ENCODE measurements at places on chromosomes 11 and 22.

GRCh38 chr11:62889484-62890437 is 9.1 kb downstream of the SLC3A2 start:
- DNase-seq, result no peak

DNA sequence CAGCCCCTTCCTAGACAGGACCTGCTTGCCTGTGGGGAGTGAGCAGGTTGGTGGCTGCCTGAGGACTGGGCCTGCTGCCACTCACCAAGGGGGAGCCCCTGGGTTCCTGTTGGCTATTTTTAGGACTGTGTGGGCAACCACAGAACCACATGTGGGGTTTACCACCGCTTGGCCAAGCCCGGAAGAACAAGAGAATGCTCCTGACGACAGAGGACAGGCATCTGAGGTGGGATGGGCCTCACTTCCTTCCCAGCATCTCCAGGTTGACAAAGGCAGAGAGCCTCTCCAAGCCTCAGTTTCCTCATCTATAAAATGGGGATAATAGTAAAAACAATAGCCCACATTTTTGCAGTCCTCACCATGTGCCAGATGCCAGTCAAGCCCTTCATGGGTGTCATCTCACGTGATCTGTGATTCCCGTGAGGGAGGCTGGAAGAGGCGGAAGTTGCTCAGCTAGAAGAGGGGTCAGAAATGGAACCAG is 43.6 kb downstream of the LRRC32 start:
- peak; percentile 95 for DNase-seq

DNA sequence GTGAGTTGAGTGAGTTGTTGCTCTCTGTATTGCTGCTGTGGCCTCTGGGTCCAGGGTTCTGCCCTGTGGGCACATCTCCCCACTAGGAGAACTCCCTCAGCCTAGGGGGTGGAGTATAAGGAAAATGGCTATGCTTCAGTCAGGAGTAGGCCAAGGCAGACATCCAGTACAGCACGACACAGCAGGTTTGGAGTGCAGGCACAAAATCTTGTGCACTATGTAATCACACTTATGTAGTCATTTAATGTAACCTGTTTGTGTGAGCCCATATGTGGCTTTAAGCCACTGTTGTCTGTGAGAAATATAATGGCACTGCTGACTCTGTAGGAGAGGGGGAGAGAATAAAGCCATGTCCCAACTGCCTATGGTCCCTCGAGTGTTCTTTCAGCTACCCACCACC is 90.1 kb downstream of the CCDC83 start:
- DNase-seq, result no peak

- DNase-seq, result no peak
Measured at GRCh38 chr11:67664213-67664585, 10.2 kb downstream of the ALDH3B2 start.

DNA sequence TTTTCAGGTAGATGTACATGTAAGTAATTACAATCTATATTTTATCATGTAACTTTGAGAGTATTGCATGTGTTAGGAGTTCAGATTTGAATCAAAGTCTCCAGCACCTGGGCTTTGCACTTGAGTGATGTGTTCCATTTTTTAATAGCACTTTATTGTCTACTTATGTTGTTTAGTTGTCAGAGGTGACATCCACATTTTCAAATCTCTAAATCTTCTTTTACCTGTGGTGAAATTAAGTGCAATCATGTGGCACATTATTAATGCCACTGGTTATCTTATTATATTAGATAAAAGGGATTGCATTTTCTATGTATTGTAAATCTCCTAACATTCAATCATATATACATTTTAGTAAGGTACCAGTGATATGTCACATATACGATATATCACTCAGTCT is 333.4 kb downstream of the AASDHPPT start:
- DNase-seq, result no peak

DNA sequence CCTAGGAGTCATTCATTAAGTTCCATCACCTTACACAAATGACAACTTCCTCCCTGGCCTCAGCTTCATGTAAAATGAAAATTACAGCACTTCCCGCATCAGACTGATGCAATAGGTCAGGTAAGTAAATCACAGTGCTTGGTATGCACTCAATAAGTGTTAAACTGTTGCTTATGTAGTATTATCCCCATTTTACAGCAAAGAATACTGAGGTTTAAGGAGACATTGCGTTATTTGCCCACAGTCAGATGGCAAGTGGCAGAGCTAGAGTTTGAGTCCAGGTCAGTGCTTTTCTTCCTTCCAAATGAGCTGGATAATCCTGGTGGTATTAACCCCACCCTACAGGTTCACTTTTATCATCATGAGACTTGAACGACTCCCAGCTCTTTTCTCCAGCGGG is 29.7 kb downstream of the WT1 start:
- DNase-seq, result no peak

GRCh38 chr11:83025267-83025704 is 46.4 kb downstream of the RAB30 start:
- DNase-seq, result no peak

GRCh38 chr11:35487532-35488078 is 37.8 kb downstream of the PAMR1 start:
- no peak for DNase-seq

GRCh38 chr11:10349281-10349665 is 44.4 kb downstream of the ADM start:
- no peak for DNase-seq

- no peak for DNase-seq
Measured at GRCh38 chr11:6927030-6927617, 898 bp downstream of the ZNF215 start.

GRCh38 chr11:102925988-102926387 is 29.5 kb downstream of the MMP13 start:
- no peak for DNase-seq

GRCh38 chr11:57154739-57155138 is 27.0 kb upstream of the LRRC55 start:
- DNase-seq, result no peak

DNA sequence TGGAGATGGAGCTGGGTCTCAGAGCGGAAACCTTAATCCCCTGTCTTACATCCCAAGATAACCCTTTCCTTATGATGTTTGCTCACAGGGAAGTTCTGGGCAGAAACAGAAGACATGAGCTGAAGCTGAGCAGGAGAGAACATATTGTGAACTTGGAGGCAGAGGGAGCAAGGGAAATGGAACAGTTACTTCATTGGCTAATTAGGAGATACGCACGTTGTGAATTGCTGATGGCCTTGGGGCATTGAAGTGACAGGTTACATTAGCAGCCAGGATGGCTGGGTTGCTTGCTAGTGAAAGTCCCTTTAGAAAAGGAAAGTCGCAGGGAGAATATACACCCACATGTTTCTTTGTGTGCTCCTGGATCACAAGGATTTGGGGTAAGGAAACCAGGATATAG is 48.7 kb downstream of the TENM4 start:
- DNase-seq, result no peak

DNA sequence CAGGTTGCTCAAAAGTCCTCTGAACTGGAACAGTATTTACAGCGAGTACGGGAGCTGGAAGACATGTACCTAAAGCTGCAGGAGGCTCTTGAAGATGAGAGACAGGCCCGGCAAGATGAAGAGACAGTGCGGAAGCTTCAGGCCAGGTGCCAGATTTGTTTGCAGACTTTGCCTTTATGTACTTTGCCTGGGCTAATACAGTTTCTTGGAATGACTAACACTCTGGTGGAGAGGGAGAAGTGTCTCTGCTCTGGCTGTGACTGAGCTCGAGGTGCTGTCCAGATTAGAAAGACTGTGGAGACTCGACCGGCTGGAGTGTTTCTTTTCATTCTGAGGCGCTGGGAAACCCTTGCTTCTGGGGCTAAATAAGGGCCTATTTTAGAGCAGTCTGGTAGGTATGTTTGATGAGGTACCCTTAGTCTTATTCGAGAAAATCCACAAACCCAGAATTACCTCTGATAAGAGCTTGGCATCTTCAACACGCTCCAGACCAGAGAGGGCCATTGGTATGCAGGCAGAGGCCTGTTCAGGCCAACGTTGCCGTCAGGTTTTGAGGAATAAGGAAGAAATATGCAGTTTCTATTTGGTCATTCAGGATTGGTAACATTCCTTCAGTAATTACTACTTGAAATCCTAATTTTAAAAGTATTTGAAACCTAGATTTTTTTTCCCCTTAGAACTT is 76.5 kb downstream of the SWAP70 start:
- DNase-seq, result no peak

DNA sequence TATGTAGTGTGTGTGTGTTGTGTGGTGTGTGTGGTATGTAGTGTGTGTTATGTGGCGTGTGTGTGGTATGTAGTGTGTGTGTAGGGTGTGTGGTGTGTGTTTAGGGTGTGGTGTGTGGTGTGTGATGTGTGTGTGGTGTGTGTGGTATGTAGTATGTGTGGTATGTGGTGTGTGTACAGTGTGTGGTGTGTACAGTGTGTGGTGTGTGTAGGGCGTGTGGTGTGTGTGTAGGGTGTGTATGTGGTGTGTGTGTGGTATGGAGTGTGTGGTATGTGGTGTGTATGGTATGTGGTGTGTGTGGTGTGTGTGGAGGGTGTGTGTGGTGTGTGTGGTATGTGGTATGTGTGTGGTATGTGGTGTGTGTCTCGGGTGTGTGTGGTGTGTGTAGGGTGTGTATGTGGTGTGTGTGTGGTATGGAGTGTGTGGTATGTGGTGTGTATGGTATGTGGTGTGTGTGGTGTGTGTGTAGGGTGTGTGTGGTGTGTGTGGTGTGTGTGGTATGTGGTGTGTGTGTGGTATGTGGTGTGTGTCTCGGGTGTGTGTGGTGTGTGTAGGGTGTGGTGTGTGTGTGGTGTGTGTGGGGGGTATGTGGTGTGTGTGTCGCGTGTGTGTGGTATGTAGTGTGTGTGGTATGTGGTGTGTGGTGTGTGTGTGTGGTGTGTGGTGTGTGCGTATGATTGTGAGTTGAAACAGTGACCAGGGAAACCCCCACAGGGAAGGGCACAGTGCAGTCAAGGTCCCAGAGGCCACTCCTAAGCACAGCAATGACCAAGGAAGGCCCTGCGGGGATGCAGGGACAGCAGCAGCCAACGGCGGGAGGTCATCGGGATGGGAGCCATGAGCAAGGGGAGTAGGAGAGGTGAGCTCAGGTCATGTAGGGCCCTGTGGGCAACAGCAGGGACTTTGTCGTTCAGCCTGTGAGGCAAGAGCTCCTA is 2.9 kb upstream of the PPP6R2 start:
- no peak for DNase-seq

DNA sequence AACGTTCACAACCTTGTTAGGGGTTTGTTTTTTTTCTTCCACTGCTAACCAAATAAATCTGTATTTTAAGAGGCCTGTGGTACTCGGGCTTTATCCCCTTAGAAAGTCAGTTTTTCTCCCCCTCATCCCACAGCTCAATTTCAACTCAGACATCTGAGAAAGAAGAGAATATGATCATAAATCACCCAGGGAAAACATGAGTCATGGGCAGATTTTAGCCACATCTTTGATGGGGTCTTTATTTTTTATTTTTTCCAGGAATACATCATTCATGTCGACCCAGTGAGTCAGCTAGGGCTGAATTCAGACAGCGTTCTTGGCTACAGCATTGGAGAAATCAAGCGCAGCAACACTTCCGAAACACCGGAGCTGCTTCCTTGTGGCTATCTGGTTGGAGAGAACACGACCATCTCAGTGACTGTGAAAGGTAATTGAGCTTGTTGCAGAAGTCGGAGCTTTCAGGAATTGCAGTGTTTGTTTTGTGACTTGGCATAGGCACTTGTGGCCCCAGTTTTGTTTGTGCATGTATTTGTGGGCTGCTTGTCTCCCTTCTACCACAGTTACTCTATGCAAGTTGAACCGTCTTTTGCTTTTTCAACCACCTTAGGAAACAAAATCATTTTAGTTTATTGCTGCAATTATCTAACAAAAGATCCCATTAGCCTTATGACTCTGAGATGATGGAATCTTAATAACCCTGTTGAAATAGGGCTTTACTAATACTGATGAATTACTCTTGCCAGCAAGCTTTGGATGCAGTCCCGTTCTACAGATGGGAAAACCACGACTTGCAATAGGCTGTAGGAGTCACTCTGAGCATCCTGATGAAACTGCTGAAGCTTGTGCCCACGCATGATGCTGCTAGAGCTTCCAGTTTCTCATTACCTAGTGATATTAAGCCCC is 62.7 kb downstream of the DBX1 start:
- no peak for DNase-seq

DNA sequence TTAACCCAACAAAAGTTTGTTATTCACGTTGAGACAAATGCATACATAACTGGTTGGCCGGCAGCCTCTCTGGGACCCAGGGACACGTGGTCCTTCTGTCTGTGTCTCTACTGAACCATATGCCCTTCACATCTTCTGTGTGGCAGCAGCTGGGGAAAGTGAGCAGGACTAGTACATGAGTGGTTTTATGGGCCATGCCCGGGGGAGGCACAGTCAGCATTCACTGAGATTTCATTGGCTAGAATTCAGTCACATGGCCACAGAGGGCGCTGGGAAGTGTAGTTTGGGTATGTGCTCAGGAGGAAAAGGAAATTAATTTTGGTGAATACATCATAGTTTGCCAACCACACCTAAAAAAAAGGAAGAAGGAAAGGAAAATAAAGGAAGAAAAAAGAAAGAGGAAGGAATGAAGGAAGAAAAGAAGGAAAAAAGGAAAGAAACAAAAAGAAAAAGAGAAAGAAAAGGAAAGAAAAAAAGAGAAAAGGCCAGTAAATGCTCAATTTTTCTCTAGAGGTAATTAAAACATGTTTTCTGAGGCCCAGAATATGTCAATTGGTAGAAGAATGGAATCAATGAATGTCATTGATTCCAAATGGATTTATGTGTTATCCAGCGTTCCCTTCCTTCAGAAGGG is 55.9 kb upstream of the KIRREL3 start:
- no peak for DNase-seq

DNA sequence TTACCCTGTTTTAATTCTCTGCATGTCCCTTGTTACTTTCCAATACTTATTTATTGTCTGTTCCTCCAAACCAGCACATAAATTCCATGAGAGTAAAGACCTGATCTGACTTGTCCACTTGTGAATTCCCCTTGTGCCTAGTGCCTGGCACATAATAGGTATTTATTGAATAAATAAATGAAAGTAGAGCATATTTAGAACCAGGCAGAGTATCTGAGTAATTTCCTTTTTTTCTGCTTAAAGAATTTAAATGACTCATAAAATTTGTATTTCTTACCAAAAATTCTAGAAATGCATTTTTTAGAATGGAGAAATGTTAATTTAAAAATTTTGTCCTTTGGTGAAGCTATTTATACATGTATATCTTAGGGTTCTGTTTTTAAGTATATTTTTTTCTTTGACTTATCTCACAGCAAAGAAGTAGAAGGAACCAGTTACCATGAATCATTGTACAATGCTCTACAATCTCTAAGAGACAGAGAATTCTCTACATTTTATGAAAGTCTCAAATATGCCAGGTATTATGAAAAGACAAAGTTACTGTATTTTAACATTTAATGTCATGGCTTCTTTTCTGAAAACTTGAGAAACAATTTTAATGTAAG is 96.8 kb downstream of the ATM start:
- DNase-seq, result no peak

- DNase-seq, result no peak
Measured at GRCh38 chr11:130546901-130547694, 98.7 kb downstream of the ADAMTS15 start.

- DNase-seq, result no peak
Measured at GRCh38 chr11:130620548-130620947, 172.1 kb downstream of the ADAMTS15 start.

- no peak for DNase-seq
Measured at GRCh38 chr22:43860126-43860525, 2.2 kb downstream of the SULT4A1 start.

- DNase-seq, result no peak
Measured at GRCh38 chr11:44851496-44851895, 99.2 kb downstream of the TP53I11 start.
